ENCODE measurements at places on chromosomes 6 and 20. TPM values are rescaled to one million over a fixed set of nuclear protein-coding genes. Genes with fewer than 3 reads are reported as not detected.

- DNase-seq, result no peak
Measured at GRCh38 chr20:760751-761417, 7.4 kb downstream of the SLC52A3 start.

DNA sequence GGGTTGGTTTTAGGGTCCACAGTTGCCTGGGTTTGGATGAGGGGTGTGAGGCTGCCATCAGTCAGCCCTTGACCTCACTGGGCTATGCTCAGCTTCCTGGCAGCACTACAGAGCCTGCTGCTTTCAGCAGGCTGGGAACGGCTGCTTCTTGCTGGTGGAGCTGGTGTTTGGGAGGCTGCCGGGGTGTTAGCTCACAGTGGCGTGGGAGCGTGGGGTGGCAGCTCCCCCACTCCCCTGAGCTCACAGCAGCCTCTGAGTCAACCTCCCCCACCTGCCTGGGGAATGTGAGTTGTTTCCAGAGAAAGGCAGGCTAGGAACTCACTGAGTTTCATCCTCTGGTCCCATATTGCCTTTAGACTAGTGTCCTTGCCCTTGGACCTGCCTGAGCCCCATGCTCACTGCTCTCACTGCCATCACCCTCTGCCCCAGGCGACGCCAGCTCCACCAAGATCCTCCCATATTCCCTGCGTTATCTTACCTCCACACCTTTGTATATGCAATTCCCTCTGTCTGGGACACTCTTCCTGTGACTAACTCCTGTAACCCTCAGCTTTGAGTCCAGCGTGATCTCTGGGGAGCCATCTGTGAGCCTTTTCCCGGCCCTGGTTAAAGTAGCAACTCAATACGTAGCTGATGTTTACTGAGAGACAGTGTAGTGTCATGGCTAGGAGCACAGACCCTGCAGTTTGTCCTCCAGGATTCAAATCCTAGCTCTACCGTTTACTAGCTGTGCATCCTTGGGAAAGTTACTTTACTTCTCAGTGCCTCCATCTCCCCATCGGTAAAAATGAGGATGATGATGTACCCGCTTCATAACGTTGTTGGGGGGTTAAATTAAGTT lies 34.8 kb downstream of the PPP1R16B start:
- DNase-seq, result no peak

- DNase-seq, result no peak
Measured at GRCh38 chr6:7255918-7256317, 57.1 kb downstream of the SSR1 start.

DNA sequence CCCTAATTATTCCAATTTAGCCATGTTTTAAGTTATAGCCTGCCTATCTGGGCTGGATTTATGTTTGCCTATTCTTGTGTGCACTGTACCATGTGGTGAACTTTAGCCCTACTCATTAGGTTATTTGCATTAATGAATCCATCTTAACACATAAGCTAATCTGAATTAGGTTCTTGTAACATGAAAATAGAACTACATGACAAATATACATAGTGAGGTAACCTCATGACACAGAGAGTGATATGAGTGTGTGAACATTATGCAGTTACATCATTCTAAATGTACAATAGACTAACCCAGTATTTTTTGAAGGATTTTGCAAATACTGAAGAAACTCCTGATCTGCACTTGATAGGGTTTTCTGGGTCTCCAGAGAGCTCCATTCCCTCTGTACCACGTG lies 733.7 kb upstream of the CITED2 start:
- no peak for DNase-seq

- no peak for DNase-seq
Measured at GRCh38 chr6:148890652-148891404, 144.0 kb downstream of the UST start.

DNA sequence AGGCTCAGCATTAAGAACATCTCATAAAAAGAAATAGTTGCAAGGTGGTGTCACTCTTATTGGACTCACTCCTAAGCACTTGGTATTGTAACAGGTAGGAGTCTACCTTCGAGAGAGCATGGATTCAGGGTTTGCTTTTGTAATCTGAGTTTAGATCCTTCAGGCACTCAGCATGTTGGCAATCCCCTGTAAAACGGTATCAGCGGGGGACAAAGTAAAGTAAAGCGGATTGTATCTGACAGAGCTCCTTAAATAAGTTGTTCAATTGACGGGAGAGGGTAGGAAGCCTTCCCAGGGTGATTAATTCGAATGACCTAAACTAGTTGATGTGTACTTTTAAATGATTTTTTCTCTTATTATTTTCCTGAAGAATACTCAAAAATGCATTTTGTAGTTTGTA lies 869.8 kb upstream of the EPHA7 start:
- DNase-seq, result no peak

DNA sequence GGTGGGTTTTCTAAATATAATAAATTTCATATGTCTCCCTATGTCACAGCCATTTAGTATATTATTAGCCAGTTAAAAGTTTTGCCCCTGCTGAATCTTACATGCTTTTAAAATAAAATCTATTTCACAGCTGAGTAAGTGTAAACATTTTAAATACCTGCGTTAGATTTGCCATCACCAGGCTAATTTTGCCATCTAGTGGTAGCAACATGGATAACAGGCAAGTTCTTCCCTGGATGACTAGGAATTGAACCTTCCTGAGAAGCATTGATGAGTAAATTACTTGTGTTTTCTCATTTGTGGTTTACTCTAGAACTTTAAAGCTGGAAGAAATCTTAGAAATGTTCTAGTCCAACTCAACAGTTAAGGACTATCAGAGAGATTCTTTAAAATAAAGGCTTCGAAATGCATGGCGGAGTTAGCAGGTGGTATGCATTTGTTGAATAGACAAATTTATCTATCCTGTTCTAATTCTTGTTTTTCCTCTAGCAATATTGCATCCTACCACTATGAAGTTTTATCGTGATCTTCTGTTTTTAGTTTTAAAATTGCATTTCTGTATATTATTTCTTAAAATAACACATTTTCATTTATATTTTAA lies 2.6 kb downstream of the PRSS35 start:
- DNase-seq, result peak; percentile 56

GRCh38 chr6:128659276-128659675 lies 138.9 kb upstream of the PTPRK start:
- DNase-seq, result no peak

DNA sequence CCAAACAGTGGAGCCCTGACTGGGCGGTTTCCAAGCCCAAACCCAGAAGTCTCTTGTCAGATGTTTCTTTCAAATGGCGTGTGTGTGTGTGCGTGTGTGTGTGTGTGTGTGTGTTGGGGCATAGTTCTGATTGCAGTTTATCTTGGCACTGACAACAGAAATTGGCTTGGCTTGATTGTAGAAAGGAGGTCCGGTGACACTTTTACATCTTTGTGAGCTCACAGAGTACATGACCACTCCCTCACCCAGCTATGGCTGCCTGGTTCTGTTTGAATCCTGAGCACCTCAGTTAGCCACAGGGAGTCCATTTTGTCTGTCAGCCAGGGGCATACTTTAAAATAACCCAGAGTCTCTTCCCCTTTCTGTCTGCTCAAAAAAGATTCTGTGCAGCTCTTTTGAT lies 276.3 kb downstream of the CD83 start:
- no peak for DNase-seq

DNA sequence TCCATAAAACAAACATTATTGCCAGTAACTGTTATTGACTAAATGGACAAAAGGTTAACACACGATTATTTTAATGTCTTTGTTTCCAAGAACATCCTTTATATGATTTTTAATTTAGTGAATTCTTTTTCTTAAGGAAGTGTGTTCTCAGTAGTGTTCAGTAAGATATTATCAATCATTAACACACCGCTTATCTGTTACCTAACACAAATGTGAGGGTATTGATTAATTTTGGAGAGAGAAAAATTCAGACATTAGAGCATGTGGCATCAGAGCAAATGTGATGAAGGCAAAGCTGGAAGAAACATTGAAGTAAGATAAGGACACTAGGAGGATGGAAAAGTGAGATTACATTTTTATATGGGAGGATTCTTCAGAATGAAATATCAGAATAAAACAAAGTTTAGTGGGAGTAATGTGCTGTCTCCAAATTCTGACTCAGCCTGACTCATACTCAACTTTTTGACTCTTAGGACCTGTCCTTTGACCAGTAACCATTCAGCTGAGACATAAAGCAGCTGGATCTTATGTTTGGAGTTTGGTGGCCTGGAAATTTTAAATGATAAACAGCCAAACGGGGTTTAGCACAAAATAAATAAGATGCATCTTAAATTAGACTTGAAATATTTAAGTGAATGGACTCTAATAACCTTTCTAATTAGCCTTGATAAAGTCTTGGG lies 348.6 kb downstream of the CD109 start:
- peak; percentile 2 for DNase-seq

GRCh38 chr6:168017629-168018028 lies 20.2 kb downstream of the KIF25 start:
- DNase-seq, result no peak

- no peak for DNase-seq
Measured at GRCh38 chr6:161360520-161360919, 86.7 kb upstream of the AGPAT4 start.

GRCh38 chr20:57621421-57622200 lies 1.4 kb upstream of the ZBP1 start:
- no peak for DNase-seq

- no peak for DNase-seq
Measured at GRCh38 chr6:61168878-61169277, 1117.1 kb downstream of the KHDRBS2 start.

DNA sequence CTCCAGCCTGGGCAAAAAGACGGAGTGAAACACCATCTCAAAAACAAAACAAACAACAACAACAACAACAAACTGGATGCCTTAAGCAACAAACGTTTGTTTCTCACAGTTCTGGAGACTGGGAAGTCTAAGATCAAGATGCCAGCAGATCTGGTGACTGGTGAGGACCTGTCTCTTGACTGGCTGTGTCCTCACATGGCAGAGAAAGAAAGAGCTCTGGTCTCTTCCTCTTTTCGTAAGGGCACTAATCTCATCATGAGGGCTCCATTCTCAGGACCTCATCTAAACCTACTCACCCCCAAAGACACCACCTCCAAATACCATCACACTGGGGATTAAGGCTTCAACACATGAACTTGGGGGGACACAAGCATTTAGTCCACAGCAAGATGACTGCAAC lies 13.5 kb upstream of the GFOD1 start:
- no peak for DNase-seq

- DNase-seq, result no peak
Measured at GRCh38 chr6:166946125-166946524, 10.2 kb downstream of the RNASET2 start.

DNA sequence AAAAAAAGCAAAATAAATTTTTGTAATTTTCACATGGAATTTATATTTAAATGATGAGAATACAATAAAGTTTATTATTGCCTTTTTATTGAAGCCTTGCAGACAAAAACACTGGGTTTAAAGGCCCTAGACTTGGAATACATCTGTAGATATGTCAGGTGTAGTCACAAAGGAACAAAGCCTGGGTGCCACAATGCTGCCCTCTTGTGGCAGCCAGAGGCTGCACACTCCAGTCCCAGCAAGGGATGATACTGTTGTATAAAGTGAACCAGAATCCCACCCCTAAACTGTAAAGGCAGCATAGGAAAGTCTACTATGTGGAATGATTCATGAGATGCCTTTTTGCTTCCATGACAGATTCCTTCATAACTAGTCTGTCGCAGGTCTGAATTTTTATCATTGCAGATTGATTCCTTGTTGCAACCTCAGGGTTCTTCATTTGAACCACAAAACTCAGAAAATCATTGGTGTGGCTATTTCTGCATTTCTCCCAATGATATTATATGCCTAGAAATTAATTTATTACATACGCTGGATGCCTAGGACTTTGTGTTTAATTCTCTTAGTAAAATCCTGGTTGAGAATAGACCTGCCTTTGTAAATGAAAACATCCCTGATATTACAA lies 37.0 kb downstream of the MAK start:
- DNase-seq, result peak; percentile 58

- no peak for DNase-seq
Measured at GRCh38 chr6:119902681-119903080, 553.1 kb upstream of the MAN1A1 start.

- DNase-seq, result no peak
Measured at GRCh38 chr6:13226071-13226470, 102.3 kb downstream of the TBC1D7 start.

DNA sequence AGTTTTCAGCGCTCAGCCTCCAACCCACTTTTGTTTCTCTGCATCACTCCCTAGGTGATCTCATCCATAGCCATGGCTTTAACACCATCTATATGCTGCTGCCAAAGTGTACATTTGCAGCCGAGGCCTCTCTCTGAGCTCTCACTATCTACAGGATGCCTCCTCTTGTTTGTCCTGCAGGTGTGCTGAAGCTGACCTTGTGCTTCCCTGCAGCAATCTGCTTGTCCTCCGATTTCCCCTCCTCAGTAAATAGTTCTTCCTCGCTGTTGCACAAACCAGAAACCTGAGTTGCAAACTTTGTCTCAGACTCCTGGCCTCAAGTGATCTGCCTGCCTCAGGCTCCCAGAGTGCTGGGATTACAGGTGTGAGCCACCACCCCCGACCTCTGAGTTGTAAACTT lies 3.7 kb upstream of the TXNDC5 start:
- no peak for DNase-seq

DNA sequence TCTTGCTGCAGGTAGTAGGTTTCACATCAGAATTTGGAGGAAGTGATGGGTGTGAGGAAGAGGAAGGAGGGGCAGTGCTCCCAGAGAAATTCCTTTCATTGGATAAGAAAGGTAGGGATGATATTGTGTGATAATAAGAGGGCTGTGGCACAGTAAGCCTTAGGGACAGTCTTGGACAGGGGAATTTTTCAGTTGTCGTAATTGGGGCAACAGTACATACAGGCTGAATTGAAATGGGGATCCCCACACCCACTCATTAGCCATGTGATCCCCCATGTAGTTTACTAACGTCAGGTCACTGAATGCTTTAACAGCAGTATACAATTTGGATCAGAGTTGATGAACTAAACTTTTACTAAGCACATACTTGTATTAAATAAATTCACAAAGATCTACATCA lies 79.4 kb downstream of the FOXO3 start:
- DNase-seq, result no peak

DUSP15 gene
- total RNA-seq, result 0.47 TPM

STMND1 gene
- total RNA-seq, result 0.68 TPM

SNRNP48 gene
- 16.1 TPM for total RNA-seq

GGT7 gene
- 13.5 TPM for total RNA-seq

DNAH8 gene
- total RNA-seq, result 0.05 TPM

RAD21L1 gene
- not detected for total RNA-seq
